ENCODE measurements at places on chromosomes 13 and 19.

- DNase-seq = no peak
Observed at GRCh38 chr13:41019011-41019487, at the start of gene ELF1. ELF1 (minus strand) TSS chr13:41019316; CDS start chr13:40982054, 37,262 bp downstream.

- DNase-seq = no peak
Observed at GRCh38 chr19:7527516-7528191, 5.2 kb downstream of the MCOLN1 start.

DNA sequence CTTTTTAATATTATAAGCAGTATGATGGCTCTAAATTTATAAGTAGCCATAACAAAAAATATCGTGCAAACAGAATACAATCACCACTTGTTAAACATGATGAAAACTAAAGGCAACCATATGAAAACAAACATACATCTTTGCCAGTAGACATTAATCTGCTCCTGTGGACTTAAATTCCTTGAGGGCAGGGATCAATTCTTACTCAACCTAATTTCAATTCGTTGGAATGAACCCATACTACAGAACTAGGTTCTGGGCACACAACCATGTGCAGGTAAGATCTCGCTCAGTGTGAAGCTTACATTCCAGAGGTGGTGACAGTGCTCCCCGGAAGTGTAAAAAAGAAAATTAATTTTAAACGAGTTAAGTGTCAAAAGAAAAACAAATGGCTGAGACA lies 13.4 kb downstream of the TBC1D4 start:
- DNase-seq = no peak

DNA sequence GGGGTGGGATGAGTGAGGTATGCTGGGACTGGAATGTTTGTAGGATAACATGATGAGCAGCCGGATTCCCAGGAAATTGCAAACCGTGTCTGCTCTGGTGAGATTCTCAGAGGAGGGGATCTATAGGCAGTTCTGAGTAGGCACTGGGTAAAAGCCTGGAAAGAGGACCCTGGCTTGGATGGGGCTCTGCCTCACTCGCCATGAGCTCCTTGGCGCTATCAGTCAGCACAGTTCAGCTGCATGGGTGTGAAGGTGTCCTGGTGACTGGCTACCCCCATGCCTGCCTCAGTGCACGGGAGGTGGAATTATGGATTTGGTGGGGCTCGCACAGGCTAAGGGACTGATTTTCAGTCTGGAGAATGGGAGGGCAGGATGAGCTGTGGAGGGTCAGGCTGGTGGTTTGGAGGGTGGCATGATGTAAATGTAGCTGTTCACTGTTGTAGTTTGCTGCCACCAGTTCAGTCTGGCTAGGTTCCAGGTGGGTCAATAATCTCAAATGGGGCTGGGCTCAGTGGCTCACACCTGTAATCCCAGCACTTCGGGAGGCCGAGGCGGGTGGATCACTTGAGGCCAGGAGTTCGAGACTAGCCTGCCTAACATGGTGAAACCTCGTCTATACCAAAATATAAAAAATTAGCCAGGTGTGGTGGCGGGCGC lies 9.2 kb upstream of the ZNF627 start:
- DNase-seq = no peak

DNA sequence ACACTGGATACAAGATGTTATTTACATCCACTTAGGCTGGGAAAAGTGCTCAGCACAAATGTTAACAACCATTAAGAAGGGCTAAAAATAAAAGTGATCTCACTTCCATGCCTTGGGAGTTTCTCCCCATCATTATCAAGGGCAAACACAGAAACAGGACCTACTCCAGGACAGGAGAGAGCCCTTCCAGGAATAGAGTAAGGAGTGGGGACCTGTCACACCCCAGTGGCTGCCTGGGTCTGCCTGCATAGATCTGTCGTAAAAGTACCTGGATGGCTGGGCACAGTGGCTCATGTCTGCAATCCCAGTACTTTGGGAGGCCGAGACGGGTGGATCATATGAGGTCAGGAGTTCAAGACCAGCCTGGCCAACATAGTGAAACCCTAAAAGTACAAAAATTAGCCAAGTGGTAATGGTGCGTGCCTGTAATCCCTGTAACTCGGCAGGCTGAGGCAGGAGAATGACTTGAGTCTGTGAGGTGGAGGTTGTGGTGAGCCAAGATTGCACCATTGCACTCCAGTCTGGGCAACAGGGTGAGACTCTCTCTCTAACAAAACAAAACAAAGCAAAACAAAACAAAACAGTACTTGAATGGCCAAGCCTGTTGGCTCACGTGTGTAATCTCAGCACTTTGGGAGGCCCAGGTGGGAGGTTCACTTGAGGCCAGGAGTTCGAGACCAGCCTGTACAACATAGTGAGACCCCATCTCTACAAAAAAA lies 5.6 kb downstream of the ATP8A2 start:
- no peak for DNase-seq

DNA sequence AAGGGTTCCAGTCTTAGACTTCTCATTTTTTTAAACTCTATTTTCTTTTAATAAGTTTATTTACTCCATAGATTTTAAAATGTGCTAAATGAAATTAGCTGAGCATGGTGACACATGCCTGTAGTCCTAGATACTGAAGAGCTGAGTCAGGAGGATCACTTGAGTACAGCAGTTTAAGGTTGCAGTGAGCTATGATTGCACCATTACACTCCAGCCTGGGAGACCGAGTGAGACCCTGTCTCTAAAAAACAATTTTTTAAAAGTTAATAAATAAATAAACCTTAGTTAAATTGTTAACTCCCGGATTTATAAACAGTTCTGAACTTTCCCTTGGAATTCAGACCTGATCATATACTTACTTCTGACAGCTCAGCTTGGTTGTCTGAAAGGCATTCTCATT lies 32.5 kb downstream of the PCDH20 start:
- no peak for DNase-seq

DNA sequence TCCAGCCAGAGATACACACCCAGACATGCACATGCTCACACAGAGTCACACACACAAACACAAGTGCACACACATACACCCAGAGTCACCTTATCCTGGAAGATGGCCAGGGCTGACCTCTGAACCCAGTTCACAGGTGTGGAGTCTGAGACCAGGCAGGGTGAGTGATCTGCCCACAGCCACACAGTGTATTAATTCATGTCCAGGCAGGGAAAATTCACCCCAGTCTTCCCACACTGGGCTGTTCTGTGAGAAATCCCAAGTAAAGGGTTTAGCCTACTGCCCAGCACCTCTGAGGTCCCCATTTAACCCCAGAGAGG lies 2.0 kb downstream of the POU2F2 start:
- no peak for DNase-seq

DNA sequence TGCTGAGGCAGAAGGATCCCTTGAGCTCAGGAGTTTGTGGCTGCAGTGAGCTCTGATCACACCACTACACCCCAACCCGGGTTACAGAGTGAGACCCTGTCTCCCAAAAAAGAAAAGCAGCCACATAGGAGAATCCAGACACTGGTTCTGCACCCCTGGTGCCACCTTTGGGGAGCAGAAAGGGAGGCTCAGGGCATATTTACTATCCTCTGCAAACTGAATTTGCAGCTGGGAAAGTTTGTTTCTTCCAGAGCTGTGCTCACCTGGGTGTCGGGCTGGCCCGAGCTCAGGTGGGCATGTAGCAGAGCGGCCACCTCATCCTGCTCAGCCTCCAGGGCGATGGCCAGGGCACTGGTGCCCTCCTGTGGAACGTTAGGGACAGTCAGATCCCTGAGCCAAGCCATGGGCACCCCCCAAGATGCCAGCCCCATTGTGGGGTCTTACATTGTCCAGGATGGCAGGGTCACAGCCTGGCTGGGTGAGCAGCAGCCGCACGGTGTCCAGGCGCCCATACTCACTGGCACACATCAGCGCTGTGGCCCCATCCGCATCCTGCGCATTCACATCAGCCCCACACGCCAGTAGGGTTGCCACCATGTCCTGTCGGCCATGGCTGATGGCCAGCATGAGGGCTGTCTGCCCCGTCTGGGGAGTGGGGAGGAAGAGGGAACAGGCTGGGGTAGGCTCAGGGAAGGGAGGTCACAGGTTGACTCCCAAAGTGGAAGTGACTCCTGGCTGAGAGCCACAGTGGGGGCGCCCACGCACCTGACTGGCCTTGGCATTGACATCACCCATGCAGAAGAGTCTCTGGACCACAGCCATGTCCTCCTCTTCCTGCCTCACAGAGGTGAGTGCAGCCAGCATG lies 3.1 kb downstream of the RPS28 start:
- no peak for DNase-seq

DNA sequence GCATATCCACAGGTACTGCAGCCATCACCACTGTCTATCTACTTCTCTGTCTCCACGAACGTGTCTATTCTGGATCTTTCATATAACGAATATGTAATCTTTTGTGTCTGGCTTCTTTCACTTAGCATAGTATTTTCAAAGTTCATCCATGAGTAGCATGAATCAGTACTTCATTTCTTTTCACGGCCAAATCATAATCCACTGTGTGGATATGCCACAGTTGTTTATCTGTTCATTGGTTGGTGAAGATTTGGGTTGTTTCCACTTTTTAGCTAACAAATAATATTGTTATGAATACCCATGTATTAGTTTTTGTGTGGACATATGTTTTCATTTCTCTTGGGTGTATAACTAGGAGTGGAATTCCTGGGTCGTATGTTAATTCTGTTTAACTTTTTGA lies 14.4 kb downstream of the RGCC start:
- DNase-seq = no peak

- no peak for DNase-seq
Observed at GRCh38 chr13:20610006-20610405, 43.0 kb downstream of the IFT88 start.

GRCh38 chr19:33878910-33879810 lies 82.5 kb downstream of the KCTD15 start:
- DNase-seq = no peak

DNA sequence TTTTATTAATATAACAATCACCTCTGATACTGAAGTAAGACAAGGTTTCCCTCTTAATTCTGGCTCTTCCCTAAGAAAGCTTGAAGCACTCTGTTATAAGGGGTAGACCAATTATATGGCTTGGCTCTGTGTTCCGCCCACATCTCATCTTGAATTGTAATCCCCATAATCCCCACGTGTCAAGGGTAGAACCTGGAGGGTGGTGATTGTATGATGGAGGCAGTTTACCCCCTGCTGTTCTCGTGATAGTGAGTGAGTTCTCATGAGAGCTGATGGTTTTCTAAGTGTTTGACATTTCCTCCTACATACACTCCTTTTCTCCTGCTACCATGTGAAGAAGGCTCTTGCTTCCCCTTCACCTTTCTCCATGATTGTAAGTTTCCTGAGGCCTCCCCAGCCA lies 363.8 kb upstream of the PCDH20 start:
- no peak for DNase-seq

GRCh38 chr19:15210323-15210781 lies 9.6 kb upstream of the NOTCH3 start:
- no peak for DNase-seq

GRCh38 chr13:41621716-41622431 lies 164.5 kb downstream of the RGCC start:
- no peak for DNase-seq

GRCh38 chr13:108903613-108904012 lies 274.2 kb downstream of the MYO16 start:
- DNase-seq = no peak

- DNase-seq = peak; percentile 22
Observed at GRCh38 chr19:888581-889385, 4.2 kb downstream of the MED16 start.

DNA sequence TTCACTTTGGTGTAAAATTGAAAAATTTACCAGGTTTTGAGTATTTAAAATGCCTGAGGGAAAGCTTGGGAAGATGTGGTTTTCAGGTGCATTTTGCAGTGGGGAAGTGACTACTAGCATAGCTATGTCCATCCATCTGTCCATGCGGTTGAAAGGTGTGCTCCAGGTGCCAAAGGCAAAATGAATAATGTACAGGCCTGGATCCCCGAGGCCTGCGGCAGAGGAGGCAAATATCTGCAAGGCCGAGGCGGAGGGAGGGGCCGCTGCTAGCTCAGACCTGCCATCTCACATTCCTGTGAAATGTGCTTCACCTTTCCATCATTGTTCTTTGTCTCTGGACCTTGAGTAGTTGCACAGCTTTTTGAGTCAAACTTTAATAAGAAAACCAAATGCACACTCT lies 65.5 kb downstream of the ERCC5 start:
- DNase-seq = no peak

DNA sequence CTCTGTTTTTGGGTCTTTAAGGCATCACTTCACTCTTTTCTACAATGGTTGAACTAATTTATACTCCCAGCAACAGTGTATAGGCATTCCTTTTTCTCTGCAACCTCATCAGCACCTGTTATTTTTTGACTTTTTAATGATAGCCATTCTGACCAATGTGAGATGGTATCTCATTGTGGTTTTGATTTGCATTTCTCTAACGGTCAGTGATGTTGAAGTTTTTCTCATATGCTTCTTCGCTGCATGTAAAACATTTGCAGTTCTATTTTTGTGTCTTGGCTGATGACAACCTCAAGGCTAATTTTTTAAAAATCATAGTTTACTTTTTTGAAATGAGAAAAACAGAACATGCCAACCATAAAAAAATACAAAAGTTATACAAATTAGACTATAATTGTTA lies 258.2 kb upstream of the EDNRB start:
- DNase-seq = no peak

DNA sequence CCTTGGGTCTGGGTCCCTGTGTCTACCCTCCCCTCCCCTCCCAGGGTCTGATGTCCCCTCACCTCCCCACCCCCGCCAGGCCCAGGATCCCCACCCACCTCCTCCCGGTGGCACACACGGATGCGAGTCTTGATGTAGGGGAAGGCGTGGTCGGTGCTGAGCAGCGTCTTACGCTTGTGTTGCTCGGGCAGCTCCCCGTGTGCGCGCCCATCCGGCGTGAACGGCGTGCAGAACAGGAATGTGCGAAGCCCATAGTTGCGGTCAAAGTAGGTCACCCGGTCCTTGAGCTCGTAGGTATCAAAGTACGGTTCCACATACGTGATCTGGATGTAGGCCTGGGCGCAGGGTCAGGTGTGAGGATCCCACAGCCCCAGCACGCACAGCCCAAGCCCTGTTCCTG lies 4.4 kb upstream of the KANK2 start:
- DNase-seq = no peak

DNA sequence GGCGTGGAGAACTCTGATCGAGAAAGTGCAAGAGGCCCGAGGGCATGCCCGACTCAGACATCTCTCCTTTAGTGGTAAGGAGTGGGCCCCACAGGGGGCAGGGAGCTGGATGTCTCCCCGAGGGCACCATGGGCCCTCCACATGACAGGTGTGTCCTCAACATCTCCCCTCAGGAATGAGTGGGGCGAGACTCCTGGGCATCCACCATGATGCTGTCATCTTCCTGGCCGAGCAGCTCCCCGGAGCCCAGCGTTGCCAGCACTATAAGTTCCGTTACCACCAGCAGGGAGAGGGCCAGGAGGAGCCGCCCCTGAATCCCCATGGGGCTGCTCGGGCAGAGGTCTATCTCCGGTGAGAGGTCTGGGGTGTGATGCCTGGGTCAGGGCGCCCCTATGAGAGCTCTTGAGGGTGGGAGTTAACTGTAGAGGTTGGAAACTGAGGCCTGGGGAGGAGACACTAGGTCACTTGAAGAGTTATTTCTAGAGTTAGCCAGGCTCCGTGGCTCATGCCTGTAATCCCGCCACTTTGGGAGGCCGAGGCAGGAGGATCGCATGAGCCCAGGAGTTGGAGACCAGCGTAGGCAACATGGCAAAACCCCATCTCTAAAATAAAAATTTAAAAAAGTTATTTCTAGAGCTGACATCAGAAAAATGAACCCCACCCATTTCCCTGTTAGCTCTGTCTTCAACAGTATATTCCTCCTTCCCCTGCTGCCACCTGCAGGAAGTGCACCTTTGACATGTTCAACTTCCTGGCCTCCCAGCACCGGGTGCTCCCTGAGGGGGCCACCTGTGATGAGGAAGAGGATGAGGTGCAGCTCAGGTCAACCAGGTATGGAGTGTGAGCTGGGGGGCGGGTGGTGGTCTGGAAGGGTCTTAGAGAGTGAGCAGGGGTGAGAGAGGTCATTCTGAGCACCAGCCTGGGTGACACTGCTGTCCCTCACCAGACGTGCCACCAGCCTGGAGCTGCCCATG lies 5.1 kb downstream of the IGFLR1 start:
- no peak for DNase-seq
